ENCODE measurements at places on chromosomes 11 and 22. TPM values are rescaled to one million over a fixed set of nuclear protein-coding genes. Genes with fewer than 3 reads are reported as not detected.

The MS4A1 gene
- total RNA-seq = not detected

GRCh38 chr11:103070142-103070541 lies 21.8 kb downstream of the DCUN1D5 start:
- DNase-seq = no peak

GRCh38 chr11:64742087-64742888 lies 1.7 kb downstream of the RASGRP2 start:
- no peak for DNase-seq

DNA sequence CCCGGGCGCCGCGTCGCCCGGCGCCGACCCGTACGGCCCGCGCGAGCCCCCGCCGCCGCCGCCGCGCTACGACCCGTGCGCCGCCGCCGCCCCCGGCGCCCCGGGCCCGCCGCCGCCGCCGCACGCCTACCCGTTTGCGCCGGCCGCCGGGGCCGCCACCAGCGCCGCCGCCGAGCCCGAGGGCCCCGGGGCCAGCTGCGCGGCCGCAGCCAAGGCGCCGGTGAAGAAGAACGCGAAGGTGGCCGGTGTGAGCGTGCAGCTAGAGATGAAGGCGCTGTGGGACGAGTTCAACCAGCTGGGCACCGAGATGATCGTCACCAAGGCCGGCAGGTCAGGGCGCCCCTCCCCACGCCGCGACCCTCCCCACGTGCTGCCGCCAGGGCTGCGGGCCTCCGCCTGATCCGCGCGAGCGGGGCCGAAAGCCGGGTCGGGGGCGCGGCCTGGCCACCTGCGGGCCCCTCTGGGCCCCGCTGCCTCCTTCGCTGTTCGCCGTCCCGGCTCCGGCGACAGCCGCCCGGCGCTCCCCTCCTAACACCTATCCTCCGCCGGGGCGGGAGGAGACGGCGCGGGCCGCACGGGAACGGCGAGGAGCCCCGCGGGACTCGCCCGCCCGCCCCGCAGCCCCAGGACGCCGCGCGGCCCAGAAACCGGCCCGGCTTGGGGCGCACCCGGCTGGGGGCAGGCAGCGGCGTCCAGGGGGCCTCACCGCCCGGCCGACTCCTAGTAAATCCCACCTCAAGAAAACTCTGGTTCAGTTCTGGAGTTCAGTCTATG lies 560 bp downstream of the TBX1 start:
- DNase-seq = no peak
